ENCODE measurements at places on chromosomes 11 and 22.

GRCh38 chr22:26589367-26589844 lies 526 bp downstream of the TPST2 start:
- no peak for DNase-seq

GRCh38 chr11:36443661-36444060 lies 66.4 kb downstream of the TRAF6 start:
- DNase-seq = no peak

DNA sequence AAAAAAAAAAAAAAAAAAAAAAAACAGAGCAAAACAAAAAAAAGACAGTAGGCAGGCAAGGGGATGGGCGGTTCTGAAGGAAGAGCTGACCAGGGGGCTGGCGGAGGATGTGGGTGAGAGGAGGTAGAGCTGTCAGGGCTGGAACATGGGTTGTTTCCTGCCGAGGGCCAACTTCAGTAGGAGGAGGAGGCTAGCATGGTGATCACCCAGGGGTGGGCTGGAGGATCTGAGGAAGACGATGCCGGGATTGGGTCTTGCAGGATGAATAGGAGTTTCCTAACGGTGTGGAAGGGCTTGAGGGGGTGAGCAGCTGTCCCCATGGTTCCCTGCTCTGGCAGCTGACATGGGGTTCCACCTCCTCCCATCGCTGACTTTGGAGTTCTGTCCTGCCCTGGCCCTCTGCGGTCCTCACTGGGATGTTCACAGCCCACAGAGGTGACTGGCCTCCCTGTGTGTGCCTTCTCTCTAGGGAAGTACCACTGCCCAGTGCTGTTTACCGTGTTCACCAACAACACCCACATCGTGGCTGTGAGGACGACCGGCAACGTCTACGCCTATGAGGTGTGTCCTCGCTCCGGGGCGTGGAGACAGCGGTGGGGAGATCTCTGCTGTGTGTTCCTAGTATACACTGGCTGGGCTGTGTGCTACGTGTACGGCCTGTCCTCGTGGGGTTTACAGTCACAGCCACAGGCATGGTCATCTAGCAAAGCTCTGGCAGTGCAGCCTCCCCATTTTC lies 15.2 kb downstream of the PPIL2 start:
- no peak for DNase-seq

- DNase-seq = no peak
Observed at GRCh38 chr11:128437136-128437535, 150.2 kb downstream of the ETS1 start.

GRCh38 chr11:110317516-110317932 lies 21.1 kb upstream of the RDX start:
- DNase-seq = no peak

DNA sequence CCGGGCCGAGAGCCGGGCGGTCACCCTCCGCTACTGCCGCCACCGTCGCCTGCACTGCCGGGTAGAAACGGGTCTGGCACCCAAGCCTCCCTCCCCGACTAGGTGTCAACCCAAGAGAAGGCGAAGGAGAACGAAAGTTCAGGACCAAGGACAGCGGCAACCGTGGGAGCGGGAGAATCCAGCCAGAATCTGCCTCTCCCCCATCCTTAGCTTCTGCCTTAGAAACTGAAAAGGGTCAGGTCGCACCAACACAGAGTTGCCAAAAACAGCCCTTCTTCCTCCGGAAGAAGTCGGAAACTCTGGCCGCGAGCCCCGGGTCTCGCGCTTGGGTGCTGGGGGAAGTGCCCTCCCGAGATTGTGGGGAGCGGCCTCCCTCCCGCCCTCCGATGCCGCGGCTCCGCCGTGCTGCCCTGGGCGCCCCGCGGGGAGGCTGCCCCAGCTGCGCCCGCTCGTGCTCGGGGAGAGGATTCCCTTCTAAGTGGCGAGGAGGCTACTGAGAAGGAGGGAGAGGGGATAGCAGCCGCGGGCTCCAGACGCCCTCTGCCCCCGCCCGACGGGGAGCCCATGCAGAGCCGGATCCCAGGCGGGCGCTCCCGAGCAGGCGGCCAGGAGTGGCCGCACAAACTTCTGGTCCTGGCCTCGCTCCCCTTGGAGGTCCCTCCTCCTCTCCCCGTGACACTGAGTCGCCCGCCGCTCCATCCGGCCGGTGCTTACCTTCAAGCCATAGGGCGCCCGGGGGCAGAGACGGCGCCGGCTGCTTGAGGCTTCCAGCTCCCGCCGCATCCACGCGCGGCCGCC lies 637 bp downstream of the DRD2 start:
- DNase-seq = peak; percentile 10

- DNase-seq = no peak
Observed at GRCh38 chr11:7321473-7322450, 70.1 kb downstream of the SYT9 start.

DNA sequence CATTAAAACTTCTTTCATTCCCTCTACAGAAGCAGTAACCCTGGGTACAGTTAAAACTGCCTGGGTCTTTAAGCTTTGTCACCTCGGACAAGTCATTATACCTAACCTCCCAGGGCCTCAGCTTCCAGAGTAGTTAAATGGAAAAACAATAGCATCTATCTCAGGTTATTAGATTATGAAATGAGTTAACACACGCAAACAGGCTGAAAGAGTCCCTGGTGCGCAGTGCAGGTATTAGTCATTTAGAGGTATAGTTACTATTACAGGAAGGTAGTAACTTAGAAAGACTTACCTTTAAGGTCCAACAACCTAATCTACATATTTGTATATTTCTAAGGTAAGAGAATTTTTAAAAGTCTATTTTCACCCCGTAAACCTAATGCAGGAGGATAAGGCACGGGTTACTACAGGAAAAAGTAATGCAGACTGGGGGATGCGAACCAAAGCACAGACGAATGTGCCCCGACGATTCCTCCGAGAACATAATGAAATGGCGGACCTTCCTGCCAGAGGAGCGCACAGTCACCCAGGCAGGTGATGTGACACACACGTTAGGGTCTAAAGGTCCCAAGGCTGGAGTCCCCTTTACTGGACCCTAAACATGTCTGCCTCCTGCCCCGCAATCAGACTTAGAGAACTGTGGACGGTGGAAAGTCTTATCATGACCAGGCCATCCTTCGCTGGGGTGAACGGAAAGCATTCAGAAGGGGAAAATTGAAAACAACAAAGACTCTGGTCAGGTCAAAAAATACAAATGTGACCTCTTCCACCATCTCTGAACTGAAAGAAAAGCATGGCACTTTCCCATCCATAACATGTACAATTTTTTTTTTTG lies 1.3 kb downstream of the NAP1L4 start:
- DNase-seq = no peak

DNA sequence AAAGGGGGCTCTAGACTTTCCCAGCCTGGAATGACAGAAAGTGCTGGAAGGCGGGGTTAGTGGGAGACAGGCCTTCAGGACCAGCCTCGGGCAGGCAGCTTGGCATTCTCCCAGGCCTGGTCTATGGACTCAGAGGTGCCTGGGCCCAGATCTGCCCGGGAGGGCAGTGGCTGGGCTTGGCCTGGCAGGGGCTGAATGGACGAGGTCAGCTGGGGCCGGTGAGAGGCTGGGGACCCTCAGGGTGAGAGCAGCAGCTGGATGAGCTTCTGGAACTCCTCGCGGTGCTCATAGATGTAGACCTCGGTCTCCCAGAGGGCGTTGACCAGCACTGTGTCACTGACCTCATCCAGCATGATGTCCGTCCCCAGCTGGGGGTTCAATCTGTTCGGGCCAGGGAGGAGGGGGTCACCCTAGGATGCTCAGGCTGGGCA lies 1.5 kb upstream of the BAIAP2L2 start:
- no peak for DNase-seq

Data from activated gamma-delta T cell treated with anti-CD3 and anti-CD28 coated beads, Interleukin-2, amount 50 U/mL, for 16 hours (primary cell).